Endothelial cell (in vitro differentiated cells): ENCODE measurements at places on chromosomes 1 and 21.

DNA sequence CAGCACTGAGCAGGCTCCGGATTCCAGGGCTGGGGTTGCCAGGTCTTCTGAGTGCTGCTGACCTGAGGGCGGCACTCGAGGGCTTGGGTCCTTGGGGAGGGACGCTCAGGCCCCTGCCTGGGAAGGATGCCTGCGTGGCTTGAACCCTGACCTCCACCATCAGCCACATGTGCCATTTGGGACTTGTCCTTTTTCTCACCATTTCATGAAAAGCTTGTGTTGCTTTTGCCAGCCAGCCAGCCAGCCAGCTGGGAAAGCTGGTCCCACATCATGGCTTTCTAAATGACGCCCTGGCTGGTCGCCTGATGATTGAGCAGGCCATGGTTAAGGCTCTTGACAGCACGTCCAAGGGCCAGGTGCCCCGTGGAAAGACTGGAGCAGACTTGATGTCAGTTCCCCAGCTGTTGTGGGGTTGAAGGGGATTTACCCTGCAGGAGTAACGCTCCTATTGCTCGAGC, 168.7 kb downstream of the CAMTA1 start:
- DNase-seq = no peak

GRCh38 chr1:82073659-82074058, 272.9 kb downstream of the ADGRL2 start:
- DNase-seq = no peak

DNA sequence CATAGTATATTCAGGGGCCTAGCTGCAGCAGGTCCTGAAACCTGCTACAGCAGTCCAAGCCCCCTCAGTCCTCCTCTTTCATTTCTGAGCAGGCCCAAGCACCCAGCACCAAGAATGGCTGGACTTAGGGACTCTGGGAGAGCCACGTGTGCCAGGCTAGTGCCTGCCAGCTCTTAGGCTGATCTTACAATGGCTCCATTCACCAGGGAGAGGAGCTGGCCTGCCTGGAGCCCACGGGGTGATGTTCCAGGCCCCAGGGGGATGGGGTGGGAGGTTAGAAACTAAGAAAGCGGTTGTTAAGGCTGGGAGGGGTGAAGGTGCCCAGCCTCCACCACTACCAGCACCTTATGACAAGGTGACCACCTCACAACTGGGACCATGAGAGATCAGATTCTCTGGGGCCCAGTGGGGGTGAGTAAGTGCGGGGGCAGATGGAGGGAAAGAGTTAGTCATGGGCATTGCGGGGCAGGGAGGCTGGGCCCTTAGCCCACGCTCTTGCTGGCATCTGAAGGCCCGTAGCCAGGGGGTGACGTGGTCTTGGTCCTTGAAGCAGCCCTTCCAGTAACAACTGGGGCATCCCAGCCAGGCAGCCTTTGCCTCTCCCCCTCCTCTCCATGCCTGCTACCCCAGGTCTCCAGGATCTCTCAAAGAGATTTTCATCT, 30.3 kb upstream of the CLIC4 start:
- no peak for DNase-seq

- no peak for DNase-seq
Measured at GRCh38 chr1:216892581-216893160, 169.4 kb upstream of the ESRRG start.

DNA sequence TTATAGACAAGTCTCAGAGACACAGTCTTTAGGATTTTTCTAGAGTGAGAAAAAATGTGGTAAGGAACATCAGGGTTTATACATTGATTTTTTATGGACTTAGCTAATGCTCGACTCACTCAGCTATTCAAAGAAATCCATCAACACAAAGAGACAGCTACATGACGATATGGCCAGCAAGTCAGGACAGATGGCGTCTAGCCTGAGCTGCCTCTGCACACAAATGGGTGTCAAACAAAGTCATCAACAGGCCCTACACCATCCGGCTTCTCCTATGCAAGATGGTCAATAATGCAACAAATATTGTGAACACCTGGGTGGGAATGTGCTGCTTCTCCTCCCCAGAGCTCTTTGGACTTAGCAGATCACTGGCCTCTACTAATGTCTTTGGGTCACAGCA, 13.3 kb upstream of the ERICH3 start:
- no peak for DNase-seq

GRCh38 chr1:227453631-227454355, 109.6 kb upstream of the ZNF678 start:
- DNase-seq = no peak

DNA sequence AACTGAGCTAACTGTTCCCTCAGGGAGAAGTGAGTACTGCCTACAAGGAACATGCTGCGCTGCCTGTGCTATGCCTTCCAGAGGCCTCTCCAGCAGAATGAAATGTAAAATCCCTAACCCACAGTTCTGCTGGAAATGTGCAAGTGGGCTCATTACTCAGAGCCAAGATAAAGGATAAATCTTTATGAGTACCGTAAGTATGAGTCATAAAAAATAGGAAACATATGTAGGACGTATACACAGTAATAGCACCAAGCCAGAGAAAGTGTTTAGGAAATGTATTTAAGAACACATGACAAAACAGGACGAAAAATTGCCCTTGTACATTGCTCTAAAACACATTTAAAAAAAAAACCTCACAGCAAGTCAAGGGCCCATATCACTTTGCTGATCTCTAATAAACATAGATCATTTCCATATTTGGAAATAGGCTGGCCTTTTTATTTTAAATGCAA, 104.6 kb downstream of the TGFBR3 start:
- DNase-seq = no peak

- DNase-seq = no peak
Measured at GRCh38 chr1:156926175-156926574, 5.7 kb downstream of the LRRC71 start.

DNA sequence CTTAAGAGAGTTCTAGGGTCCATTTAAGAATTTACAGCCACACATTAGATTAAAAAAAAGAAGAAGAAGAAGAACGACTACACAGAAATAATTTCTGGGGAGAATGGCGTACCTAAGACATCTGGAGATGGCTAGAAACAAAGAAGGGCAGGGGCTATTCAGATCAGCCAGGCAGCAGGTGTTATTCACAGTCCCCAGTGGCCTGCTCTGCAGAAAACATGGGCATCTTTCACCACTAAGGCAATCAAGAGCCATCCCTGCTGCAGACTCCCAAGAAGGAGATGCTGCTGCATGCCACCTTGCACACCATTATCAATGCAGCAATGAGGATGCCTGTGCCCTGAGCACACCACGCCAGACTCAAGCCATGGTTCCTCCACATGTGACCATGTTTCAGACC, 7.9 kb upstream of the FCRL2 start:
- no peak for DNase-seq

- DNase-seq = no peak
Measured at GRCh38 chr1:213605732-213606131, 382.0 kb upstream of the PROX1 start.

DNA sequence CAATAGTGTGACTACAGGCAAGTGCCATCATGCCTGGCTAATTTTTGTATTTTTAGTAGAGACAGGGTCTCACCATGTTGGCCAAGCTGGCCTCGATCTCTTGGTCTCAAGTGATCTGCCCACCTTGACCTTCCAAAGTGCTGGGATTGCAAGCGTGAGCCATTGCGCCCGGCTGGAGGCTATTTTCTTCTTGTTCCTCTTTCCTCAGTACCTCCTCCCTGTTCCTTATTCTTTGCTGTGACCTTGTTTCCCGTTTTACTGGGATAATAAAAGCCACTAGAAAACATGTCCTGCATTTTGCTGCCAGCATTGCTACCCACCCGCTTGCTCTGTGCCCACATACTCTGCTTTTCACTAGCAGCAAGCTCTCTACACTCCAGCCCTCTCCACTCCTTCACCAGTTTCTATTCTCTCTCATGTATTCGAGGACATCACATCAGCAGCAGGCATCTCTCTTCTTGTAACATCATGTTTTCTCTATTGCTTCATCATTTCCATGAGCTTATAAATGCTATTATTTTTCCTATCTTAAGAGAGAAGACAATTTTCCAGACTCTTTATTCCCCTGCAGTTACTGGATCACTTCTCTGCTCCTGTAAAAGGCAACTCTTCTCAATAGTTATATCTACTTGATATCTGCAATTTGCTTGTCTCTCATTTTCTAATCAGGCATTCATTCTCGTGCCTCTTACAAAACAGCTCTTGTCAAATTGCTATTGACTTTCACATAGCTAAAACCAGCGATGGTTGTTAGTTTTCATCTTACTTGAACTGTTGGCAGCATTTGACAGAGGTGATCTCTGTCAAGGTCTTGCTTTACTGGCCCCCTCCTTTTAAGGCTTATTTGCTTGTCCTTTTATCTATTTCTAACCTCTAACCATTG, 34.5 kb upstream of the C21orf91 start:
- DNase-seq = no peak

DNA sequence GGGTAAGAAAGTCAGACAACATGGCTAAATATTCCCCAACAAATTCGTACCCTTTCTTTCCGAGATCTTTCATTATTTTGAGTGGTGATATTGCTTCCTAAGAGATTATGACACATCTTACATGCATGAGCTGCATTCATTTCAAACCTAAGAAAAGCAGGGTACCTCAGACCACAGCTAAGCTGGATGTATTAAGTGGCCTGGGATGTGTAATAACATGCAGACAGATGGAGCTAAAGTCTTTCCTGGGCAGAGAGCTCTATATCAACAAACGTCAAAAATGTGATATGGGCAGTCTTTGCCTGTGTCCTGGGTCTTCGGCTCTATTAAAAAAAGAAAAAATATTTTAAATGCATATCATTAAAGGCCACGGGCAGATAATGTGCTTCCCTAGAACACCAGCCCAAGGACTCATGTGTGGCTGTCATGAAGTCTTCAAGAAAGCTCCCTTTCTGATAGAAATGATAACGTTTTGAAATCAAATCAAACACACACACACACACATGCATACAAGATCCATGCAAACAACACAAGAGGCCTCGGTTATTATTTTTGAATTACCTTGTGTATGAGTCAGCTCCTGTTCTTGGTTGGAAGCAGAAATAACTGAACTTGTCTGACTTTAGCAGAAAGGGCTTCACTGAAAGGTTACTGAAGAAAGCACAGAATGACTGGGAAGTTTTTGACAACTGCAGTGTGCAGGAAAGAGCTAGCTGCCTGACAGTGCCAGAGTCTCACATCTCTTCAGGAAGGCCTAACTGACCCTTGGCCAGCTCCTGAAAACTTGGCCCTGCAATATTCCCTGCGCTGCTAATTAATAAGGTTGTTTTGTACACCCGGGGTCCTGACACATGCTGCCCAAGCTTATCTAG, 231.2 kb downstream of the DSCAM start:
- DNase-seq = no peak

- no peak for DNase-seq
Measured at GRCh38 chr1:162405800-162406199, 6.1 kb downstream of the SH2D1B start.

- DNase-seq = no peak
Measured at GRCh38 chr21:15383588-15383987, 318.8 kb upstream of the NRIP1 start.

GRCh38 chr21:33991133-33991532, 75.5 kb upstream of the ATP5PO start:
- DNase-seq = no peak

GRCh38 chr1:230517786-230518185, 91.7 kb upstream of the PGBD5 start:
- DNase-seq = no peak

- DNase-seq = no peak
Measured at GRCh38 chr1:164591858-164592257, 32.9 kb downstream of the PBX1 start.

DNA sequence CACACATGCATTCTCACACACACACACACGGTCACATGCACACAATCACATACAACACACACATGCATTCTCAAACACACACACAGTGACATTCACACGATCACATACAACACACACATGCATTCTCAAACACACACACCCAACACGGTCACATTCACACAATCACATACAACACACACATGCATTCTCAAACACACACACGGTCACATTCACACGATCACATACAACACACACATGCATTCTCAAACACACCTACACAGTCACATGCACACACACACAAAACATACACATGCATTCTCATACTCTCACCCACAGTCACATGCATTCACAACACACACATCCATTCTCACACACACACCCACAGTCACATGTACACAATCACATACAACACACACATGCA, 135.0 kb downstream of the CASZ1 start:
- DNase-seq = no peak

GRCh38 chr1:111516005-111516535, 12.6 kb upstream of the ADORA3 start:
- DNase-seq = peak; percentile 37

DNA sequence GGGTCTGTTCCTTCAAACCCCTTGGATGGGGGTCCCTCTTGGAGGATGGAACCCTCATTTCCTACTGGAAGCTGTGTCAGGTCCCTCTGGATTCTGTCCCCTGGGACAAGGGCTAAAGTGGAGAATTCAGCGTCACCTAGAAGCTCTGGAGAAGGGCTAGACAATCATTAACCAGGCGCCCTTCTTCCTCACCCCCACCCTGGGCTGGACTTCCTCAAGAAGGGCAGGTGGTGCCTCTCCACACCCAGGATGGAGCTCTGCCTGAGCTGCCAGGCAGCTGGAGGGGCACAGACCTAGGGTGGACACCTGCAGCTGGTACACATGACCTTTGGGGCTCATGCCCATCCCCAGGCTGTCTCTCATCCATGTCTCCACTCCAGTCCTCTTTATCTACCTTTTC, 3.6 kb downstream of the CELF3 start:
- DNase-seq = no peak

GRCh38 chr1:187001198-187001889, 172.6 kb downstream of the PLA2G4A start:
- no peak for DNase-seq
